ENCODE measurements at places on chromosomes 5 and 9.
A peak's percentile ranks its signal among the peaks of the same experiment; 100 is the strongest.

DNA sequence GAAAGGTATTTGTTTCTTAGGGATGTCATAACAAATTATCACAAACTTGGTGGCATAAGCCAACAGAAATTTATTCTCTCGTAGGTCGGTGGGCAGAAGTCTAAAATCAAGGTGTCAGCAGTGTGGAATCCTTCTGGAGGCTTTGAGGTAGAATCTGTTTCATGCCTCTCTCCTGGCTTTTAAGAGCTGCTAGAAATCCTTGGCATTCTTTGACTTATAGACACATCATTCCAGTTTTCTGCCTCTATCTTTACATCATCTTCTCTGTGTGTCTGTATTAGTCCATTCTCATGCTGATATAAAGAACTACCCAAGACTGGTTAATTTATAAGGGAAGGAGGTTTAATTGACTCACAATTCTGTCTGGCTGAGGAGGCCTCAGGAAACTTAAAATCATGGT, 488.1 kb upstream of the PAPPA start:
- DNase-seq, result no peak

- DNase-seq, result no peak
These were observed 150.5 kb upstream of the TLX3 start for GRCh38 chr5:171158581-171158980.

GRCh38 chr9:130150779-130151382, 21.3 kb upstream of the NCS1 start:
- DNase-seq, result no peak

GRCh38 chr9:135343837-135344522, 135.6 kb upstream of the PPP1R26 start:
- peak; percentile 25 for DNase-seq

DNA sequence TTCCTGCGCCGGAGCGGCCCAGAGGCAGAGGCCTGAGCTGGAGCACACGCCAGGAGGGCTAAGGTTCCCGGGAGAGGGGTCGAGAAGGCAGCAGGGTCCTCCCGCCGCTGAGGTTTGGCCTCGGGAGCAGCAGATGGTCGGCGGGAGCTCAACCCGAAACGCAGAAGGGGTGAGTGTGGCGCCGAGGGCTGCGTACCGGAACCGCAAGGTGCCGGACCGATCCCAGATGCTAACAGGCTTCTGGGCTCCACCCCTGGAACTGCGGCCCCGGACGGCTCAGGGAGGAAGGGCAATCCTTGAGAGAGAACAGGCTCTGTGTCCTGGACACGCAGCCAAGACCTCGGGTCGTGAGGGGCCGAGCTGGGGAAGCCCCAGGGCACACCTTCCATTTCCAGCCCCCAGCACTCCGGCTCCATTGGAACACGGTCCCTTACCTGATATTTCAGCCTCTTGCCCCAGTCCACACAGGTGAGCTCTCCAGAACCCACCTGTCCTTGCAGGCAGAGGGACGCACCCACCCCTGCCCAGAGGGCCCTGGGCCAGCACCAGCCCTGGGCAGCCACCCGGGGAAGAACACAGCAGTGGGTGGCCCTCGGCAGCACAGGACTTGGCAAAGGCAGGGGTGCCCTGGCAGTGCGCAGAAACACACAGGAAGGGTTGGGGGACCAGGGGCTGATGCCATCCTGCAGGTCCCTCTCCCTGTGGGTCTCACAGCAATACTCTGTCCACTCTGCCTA, 1.4 kb downstream of the LHX3 start:
- DNase-seq, result no peak

GRCh38 chr5:133360693-133361472, 251.5 kb downstream of the FSTL4 start:
- DNase-seq, result no peak

GRCh38 chr5:14102666-14103065, 40.5 kb upstream of the TRIO start:
- no peak for DNase-seq

DNA sequence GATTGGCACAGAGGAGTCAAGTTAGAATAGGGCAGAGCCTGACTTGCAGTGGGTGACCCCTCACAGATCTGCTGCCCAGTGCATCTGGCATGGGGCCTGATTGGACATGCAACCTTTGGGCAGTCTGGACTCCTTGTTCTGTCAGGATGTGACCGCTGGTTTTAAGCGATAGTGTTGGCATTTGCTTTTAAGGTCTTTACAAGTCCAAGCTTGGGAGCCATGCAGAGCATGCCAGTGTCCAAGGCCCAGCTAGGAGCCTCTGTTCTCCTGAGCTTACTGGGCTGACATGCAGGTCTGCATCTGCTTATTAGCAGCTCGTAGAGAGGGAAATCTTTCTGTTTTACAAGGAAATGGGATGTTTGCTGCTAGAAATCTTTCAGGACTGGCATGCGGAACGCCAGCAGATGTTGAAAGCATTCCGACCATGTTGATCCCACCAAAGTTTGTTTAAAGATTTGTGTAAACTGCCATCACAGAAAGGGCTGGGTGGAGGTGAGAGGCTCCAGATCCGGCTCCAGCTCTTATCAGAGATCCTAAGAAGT, 27.5 kb downstream of the GADD45G start:
- no peak for DNase-seq

GRCh38 chr5:157384971-157385709, 74.9 kb upstream of the NIPAL4 start:
- DNase-seq, result no peak

GRCh38 chr5:30392897-30393296, 800.6 kb upstream of the CDH6 start:
- no peak for DNase-seq

DNA sequence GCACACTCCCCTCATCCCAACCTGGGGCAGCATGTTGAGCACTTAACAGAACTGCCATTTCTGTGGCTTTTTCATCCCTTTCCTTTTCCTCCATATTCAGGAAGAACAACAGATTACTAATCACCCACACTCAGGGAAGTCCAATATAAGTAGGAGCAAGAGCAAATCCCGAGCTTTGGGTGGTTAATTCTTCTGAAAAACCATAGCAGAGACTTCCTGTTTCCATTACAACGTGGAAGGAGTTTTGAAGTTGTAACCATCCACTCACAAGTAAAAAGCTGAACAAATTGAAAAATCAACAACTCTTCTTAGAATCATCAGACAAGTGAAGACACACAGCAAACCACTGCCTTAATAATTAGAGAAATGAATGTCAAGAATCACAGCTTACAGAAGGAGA, 8.2 kb downstream of the CTSL start:
- no peak for DNase-seq

GRCh38 chr5:168305281-168305680, 13.8 kb downstream of the WWC1 start:
- no peak for DNase-seq

DNA sequence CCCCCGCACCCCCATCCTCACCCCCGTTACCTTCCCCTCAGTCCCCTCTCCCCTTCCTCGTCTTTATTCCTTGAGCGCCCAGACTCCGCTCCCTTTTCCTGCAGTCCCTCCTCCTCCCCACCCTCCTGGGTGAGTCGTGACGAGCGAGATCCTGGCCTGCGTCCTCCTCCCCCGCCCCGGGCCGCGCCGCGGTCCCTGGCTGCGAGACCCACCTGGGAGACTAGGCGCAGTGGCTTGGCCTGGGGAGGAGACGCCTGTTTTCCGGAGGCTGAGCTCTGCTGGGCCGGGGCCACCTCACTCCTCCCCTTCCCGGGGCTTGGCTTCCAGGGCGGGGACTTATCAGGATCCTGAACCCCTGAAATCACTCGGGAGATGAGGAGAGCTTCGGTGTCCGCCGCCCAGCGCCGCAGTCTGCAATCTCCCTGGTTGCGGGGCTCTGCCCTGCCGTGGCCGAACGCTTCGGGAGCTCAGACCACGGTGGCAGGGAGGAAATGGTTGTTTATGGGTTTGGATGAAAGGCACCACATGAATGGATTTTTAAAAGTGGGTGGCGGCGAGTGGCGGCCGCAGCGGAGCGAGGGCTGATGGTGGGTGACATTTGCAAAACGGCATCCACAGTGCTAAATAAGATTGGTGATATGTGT, 984 bp downstream of the STXBP1 start:
- DNase-seq, result peak; percentile 19

DNA sequence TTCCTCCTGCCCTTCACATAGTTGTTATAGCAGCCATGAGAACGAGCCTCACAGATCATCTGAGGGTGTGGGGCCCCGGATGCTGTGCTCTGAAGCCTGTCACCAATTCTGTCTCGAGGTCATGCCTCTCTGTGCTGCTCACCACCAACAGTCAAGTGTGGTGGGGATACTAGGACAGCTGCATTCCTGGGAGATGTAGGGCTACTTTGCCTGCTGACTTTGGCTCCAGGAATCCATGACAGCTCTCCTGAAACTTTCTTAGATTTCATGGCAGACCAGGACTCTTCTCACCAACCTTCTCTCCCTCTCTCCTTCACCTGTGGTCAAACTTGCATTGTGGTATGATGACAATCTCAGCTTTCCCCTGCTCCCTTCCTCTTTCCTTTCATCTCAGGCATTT, 395.9 kb downstream of the PSAT1 start:
- no peak for DNase-seq

DNA sequence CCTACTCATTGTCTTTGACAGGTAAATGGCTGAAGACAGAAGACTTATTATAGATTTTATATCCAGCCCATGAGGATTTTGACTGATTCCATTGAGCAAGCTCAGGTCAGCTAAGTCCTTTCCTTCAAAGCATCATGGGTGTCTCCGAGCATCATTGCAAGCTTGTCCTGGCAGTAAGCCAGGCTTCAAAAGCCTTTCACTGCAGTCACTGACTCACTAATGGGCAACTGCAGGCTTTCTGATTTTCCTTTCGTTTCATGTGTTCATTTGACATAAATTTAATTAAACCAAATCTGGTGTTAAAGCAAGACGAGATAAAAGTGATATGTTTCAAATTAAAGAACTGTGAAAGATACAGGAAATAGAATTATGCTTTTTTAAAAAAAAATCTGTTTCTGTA, 426.2 kb downstream of the ANXA1 start:
- no peak for DNase-seq

DNA sequence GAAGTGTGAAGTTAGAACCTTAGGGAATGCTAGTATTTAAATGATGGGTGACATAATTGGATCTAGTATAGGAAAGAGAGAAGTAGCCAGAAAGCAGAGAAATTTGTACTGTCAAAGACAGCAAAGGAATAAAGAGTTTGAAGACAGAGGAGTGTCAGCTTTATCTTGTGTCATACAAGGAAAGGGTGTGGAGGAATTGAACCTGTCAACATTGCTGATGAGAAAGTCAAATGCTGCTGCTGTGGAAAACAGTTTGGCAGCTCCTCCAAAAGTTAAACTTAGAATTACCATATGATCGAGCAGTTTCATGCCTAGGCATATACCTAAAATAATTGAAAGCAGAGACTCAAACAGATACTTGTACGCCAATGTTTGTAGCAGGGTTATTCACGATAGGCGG, 63.7 kb downstream of the DENND4C start:
- DNase-seq, result no peak

DNA sequence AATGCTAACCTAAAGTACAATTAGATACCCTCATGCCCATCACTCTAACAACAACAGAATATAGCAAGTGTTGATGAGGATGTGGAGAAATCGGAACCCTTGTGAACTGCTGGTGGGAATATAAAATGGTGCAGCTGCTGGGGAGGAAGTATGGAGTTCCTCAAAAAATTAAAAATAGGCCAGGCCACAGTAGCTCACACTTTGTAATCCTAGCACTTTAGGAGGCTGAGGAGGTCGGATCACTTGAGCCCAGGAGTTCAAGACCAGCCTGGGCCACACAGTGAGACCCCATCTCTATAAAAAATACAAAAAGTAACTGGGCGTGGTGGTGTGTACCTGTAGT, 18.0 kb upstream of the MRNIP start:
- DNase-seq, result no peak

DNA sequence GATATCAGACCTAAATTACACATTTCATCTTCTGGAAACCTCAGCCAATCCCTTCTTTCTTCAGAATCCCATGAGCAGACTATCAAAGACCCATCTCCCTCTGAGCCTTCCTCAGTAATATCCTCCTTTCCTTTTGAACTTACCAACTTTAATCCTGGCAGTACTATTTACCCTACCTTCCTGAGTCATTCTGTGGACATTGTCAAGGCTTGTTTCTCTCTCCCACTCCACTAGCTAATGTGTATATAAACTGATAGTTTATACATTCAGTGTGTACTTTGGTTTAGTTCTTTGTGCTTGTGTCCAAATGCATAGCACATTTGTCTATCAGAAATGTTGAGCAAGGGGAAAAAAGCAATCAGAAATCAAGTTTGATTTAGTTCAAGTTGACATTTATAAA, 568.3 kb downstream of the CSNK1G3 start:
- no peak for DNase-seq

GRCh38 chr5:132176521-132176945, 51.1 kb downstream of the P4HA2 start:
- no peak for DNase-seq

DNA sequence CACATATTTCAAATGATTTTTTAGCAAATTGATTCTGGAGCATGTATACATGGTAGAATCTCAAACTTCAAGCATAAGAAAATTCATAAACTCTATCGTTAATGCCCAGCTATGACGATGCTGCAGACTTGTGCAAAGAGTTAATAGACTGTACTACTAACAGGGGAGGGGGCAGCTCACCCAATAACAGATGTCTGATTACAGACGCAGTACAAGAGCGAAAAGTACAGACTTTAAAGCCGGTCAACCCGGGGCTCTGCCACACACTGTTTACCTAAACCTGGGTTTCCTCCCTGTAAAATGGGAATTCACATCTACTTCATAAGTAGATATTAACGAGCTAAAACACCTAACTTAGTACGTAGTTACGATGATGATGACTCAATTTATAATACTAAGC, 651 bp downstream of the TRIM23 start:
- no peak for DNase-seq

DNA sequence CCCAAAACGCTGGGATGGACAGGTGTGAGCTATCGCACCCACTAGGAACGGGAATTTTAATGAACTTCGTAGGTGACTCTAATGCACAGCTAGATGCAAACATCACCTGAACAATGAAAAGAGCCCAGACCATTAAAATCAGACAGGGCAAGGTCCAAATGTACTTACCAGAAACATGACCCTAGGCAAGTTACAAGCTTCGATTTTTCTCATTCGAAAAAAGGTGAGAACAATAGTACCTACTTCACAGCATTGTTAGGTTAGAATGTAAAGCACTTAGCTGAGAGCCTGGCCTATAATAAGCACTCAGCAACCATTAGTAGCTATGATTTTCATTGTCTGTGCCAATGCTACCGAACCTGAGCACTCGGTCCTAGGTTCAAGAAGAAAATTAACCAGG, 5.8 kb upstream of the KLHL3 start:
- no peak for DNase-seq
